Lung (tissue), 17 donors: ENCODE measurements at places on chromosomes 3 and 15.

DNA sequence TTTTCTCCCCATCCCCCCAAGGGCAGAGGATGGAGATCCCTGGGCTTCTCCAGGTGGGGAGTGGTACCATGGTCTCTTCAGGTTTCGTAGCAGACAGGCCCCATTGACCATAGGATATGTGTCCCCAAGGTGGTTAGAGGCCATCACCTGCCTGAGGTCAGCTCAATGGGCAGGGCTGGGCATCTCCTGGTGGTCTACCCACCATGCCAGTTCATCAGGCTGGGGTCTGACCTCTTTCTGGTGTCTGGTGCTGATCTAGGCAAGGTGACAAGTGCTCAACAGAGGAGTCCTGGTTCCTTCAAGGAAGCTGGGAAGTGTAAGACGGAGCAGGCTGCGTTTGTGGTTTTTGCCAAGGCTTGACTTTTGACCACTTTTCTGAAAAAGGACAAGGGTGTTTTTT lies 71.4 kb downstream of the SMAD3 start:
- no peak for DNase-seq

- DNase-seq = peak; percentile 92
Measured at GRCh38 chr3:194140520-194141414, 4.8 kb downstream of the HES1 start.

DNA sequence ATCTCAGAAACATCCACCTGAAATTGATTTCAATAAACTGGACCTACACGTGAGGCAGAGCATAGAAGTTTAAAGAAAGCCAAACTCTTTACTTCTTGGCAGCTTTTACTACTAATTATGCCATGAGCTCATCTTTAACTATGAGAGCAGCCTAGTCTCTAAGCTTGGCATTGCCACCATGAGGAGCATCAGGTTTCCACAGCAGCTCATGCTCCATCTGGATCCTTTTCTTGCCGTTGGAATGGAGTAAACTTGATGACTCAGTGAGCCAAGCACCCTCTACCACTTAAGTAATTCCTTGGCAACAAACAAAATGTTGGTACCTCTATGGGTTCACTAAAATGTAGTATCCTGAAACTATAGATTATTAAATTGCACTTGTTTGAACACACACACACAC lies 583.2 kb downstream of the EPHA3 start:
- DNase-seq = no peak

GRCh38 chr15:91186904-91187656 lies 87.0 kb downstream of the SV2B start:
- DNase-seq = peak; percentile 35

DNA sequence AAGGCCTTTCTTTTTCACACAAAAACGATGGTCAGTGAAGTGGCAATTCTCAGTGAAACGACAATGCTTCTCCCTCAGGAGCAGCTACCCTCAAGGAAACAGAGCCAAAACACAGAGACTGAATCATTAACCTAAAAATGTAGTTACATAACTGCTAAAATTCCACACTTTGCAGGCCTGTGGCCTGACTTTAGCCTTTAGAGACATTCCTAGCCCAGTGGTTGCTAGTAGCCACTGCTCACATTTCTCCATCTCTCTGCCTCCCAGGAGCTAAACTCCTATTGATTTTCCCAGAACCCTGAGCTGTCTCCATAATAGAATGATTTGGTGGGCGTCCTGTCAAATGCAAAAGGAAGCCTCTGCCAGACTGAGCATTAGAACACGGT lies 630.1 kb upstream of the KCNMB2 start:
- peak; percentile 50 for DNase-seq

- no peak for DNase-seq
Measured at GRCh38 chr15:81484086-81484955, 110.3 kb upstream of the TMC3 start.

GRCh38 chr3:179446501-179446900 lies 4.8 kb downstream of the GNB4 start:
- peak; percentile 49 for DNase-seq

DNA sequence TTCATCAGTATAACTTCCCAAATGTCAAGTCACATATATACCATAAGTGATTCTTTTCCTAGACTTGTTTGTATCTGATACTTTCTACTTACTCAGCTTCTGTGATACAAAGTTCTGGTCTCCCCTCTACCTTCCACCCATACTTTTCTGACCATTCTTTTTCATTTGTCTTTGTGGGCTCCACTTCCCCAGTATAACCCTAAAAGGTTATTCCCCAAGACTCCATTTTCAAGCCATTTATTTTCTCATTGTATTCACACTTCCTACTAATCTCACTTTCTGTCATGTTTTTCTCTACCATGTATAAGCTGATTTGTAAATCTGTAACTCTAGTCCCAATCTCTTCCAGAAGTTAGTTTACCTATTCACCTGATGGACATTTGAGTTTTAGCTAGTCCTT lies 34.0 kb downstream of the IQCB1 start:
- no peak for DNase-seq

DNA sequence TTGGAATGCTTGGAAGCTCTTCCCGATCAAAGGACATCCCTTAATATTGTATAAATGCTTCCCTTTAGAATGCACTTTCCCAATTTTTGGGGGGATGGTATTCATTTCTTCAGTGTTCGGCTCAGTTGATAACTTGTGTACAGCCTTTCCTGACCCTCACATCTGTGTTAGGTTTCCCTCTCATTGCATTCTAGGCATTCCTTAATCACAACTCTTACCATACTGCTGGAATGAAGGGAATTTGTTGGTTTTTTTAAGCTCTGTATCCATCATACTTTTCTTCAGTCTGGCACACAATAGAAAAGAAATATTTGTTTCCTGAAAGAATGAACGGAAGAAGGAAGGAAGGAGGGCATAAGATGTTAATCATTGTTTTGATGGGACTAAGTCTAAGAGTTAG lies 119.5 kb downstream of the CHST2 start:
- no peak for DNase-seq

DNA sequence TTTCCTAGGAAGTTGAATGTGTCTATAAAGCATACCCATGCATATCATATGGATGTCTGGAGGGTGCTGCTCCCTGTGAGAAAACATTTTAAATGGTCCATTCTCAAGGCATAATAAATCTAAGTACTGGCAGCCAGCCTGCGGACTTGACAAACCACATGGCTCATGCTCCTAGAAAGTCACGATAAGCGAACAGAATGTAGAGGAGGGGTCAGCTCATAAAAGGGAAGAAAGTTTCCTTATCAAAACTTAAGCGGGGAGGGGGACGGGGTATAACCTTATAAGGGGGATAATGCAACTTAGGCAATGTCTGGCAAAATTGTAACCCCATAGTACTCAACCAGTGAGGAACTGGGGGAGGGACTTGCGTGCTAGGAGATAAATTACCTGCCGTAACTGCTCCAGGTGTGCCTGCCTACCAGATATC lies 159.8 kb upstream of the LMCD1 start:
- DNase-seq = peak; percentile 50

DNA sequence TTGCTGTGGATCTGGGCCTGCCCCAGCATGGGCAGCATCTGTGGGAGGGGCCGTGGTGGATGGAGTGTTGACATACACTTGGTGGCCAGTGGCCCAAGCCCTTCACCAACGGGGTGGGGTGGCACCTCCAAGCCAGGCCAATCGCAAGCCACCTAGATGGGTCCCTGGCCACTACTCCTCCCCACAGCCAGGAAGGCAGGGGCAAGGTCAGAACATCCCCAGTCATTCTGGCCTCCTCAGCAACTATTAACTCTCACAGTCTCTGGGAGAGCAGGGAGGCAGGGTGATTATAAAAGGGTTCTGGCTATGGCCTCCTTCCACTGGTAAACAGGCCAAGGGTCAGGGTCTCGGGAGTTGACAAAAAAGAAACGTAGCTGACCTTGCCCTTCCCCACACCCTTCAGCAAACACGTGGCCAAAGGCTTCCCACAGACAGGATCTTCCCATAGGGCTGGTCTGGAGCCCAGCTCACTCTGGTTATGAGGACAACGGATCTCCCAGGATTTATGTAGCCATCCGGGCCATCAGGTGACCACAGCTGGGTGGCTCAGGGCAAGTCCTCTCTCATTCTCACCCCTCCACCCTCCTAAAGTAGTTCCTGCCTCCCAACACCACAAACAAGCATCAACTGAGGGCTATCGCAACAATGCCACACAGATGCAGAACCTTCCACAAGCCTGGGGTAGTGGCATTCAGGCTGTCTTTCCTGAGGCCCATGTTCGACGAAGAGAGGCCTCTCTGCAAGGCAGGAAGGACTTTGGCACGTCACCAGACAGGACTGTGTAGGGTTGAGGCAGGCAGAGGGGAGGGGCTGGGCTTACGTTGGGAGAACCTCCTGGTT lies 18.9 kb downstream of the TLE3 start:
- peak; percentile 67 for DNase-seq

- no peak for DNase-seq
Measured at GRCh38 chr15:62994975-62995681, 47.4 kb upstream of the TPM1 start.
